T-helper 1 cell (primary cell): ENCODE measurements at places on chromosomes 3 and 15.

DNA sequence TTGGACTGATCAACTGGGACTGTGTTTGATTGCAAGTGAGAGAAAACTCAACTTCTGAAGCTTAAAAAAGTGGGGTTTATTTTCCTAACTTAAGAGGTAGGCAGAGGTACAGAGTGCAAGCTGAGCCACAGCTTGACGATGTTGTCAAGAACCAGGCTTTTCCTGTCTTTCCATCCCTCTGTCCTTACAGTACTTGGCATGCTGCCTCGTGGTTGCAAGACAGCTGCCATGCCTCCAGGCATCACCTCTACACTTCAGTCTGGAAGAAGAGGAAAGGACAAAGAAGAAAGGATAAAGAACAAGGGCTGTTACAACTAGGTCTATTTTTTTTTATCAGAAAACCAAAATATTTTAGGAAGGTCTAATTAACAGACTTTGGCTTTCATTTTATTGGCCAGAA lies 51.8 kb upstream of the GALNT15 start:
- no peak for DNase-seq

DNA sequence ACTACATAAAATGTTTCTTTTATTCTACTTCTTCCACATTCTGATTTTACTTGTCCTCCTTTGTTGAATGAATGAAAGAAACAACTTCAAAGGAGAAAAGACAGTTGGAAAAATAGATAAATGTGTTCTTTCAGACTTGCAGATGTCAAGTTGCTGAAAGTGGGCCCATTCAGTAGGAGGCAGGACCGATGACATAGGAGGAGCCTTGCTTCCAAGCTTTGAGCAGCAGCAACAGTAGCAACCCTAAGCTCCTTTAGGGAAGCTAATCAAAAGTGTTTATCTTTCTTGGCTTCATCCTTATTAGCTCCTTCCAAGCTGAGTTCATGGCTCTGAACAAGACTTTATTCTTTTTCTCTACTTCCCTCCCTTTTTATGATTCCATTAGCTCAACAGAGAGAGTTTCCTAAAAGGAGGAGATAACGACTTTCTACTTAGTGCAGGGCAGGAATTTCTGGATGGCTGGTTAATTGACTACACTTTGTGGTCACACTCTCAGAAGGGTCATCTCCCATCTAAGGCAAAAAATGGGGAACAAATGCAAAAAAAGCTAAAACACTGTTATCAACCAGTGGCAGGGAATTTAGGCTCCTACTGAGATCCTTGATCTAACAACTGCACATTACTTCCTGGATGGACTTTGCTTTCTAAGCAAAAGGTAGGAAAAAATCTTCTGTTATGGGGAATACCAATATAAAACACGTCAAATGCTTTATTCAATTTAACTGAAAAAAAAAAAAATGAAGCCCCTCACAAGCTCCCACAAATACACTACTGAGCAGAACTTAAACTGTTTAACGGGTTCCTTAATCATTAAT lies 4.8 kb downstream of the MORC1 start:
- no peak for DNase-seq

DNA sequence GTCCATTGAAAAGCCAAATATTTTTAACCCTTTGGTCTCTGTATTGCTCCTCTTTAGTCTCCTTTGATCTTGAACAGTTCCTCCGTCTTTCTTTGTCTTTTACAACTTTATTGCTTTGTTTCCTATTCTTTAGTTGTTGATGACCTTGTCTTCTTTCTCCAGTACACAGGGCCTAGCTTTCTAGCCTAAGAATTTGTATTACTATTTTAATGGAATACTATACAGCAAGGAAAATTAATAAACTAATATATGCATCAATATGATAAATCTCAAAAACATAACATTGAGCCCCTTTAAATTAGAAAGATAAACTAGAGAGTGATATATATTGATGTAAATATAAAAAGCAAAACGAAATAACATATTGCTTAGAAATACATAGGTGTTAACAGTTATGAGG lies 88.7 kb downstream of the NR1D2 start:
- DNase-seq = no peak

GRCh38 chr3:852033-852432 lies 240.8 kb upstream of the CNTN6 start:
- no peak for DNase-seq

GRCh38 chr3:167830007-167830406 lies 94.5 kb downstream of the SERPINI1 start:
- no peak for DNase-seq

DNA sequence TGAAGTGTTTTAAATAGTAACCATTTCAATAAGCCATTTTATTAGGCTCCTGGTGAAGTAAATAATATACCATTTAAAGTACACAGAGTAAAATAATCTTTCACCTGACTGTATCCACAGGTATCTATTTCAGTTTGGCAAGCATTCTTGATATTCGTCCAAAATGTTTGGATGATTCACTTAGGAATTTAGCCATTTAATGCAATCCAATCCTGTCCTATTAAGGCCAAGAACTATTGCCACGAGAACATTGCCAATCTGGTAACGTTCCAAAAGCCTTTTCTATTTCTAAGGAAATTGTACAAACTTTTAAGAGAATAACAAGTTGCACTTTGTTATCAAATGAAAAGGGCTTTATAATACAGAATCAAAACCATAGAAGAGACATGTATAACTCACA lies 209.8 kb upstream of the THRB start:
- DNase-seq = no peak

- DNase-seq = no peak
Observed at GRCh38 chr3:21789730-21790129, 38.7 kb upstream of the ZNF385D start.

GRCh38 chr3:103494011-103494410 lies 1059.2 kb downstream of the ZPLD1 start:
- DNase-seq = no peak

GRCh38 chr3:190001426-190001825 lies 119.3 kb downstream of the P3H2 start:
- no peak for DNase-seq

- DNase-seq = no peak
Observed at GRCh38 chr15:71443538-71443937, 328.3 kb downstream of the THSD4 start.

GRCh38 chr3:15743587-15744009 lies 54.2 kb downstream of the ANKRD28 start:
- DNase-seq = no peak

DNA sequence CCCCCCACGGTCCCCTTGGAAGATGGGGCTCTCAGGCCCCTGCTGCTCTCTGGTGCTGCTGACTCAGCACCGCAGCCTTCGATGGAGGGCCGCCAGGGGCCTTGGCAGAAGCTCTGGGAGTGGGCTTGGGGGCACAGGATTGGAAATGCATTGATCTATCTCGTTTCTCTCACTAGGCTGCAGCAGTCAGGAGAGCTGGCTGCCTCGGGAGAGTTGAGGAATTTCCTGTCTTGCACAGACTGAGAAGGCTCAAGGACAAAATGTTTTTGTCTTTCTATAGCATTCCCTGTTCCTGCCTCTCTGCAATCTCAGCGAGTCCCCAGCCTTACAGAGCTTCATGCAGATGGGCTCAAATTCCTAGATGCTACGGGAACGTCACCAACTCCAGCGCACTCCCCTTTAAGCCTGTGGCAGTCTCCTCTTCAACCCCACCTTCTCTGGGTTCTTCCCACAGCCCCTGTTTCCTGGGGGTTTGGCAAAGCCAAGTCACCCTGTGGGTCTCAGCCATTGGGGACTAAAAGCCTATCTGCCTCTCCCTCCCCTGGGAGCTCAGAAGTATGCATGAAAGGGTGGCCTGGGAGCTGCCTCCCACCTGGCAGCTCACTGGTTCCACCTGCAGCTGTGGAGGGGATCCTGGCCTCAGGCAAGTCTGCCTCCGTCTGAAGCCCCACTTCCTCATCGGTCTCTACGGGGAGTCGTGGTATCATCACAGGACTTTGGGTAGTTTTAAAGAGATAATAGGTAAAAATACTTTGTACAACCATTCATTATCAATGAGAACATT lies 127.4 kb upstream of the HACD2 start:
- DNase-seq = no peak

DNA sequence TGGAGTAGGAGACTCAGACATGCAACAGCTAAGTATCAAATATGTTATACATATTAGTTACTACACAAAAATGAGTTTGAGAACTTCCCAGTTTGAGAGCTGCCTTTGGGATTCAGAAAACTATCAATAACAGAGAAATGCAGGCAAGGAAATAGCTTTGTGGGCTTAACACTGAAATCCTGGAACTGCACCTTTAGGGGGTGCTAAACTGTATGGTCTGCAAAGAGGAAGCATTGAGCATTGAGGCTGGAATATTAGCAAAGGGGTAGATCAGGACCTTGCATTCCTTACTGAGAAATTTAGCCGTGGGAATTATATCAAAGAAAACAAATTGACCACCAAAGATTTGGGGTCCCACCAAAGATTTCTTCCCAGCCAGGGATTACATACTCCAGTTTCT lies 580.0 kb downstream of the ZNF385D start:
- DNase-seq = no peak

DNA sequence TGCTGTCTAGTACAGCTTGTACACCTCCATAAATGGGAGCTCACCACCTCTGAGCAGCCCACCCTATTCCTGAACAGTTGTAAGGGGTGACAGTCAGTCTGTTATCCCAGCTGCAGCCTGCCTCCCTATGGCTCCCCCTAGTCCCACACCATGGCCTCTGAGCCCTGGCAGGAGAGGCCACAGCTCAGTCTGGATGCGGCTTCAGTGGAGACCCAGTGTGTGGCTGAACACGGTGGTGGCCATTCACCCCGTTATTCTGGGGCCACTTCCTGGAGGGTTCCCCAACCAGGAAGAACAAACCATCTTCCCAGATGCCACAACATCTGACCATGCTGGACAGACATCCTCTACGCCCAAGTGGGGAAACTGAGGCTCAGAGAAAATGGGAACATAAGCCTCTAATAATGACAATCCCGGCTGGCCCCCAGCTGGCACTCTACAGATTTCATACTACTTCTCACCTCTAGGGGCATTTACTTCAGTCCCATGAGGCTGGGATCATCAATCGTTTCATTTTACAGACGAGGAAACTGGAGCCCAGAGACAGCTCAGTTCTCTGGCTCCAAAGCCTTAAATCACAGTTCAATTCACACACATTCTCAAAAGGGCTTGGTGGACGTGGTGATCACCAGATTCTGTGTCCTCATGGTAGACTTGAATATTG lies 9.2 kb upstream of the GRIP2 start:
- no peak for DNase-seq

DNA sequence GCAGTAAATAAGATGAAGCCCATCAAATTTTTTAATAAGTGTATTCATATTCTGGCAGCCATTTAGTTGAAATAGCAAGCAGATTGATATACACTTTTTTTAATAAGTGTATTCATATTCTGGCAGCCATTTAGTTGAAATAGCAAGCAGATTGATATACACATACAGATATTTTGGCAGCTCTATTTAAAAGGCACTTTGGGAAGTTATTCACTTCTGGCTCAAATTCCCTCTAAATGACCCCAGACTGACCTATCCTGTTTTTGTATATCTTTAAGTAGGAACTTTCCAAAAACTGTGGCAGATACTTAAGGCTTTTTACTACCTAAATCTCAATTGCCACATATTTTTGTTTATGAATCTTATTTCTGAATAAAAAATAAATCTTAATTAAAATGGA lies 122.3 kb downstream of the PLD1 start:
- DNase-seq = no peak

- DNase-seq = no peak
Observed at GRCh38 chr3:128605091-128606046, 45.2 kb downstream of the RPN1 start.

DNA sequence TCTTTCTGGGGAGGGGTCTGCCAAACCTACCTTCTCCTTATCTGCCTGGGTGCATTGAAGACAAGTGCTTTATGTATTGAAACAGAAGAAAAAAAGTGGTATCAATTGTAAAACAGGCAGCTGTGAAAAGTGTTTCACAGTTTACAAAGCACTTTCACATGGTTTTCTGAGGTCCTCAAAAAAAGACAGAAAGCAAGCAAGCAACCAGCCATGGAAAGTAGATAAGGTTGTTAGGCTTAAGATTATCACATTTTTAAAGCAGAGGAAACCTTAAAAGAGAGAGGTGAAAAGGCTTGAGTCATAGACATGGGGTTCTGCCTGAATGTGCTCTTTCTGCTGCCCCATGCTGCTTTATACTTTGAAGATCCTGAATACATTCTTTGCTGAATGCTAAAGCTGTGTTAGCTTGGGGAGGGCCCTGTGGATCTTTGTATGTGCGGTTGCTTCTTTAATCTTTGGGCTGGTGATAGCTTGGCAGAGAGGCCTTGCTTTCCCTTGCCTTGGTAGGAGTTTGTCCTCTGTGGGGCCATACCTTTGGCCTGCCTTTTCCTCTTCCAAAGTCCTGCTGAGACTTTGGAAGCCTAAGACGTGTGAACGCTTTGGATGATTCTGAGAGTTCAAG lies 2.6 kb downstream of the SMAD3 start:
- DNase-seq = no peak

DNA sequence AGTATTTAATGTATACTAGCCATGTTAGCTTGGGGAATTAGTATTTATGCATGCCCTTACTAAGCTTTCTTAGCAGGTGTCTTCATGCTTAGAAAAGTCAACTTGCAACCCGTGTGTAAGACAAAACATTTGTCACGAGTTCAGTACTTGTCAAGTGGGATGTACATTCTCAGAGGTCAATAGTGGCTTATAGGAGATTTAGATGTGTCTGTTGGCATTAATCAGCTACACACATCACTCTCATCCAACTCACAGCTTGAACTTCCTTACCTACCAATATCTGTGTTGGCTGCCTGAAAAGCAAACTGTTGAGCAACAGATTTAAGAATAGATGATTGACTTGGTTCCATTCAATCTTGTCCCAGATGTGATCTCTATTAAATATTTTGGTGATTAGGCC lies 109.5 kb downstream of the ROBO2 start:
- no peak for DNase-seq

DNA sequence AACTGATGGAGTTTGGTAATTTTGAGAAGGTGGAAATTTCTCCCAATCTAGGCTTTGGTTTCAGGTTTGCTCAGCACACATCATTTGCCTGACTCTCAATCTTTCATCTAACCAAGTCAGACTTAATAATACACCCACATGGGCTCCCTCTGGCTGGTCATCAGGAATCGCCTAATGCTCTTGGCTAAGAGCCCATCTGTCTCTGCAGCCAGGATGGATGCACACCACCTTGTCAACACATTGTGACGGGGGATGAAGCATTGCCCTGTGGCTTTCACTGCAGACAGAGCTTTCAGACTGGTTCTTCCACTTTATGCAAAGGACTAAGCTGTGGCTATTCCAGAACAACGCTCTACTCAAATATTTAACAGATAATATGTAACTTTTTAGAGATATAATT lies 3.0 kb upstream of the HDGFL3 start:
- no peak for DNase-seq

DNA sequence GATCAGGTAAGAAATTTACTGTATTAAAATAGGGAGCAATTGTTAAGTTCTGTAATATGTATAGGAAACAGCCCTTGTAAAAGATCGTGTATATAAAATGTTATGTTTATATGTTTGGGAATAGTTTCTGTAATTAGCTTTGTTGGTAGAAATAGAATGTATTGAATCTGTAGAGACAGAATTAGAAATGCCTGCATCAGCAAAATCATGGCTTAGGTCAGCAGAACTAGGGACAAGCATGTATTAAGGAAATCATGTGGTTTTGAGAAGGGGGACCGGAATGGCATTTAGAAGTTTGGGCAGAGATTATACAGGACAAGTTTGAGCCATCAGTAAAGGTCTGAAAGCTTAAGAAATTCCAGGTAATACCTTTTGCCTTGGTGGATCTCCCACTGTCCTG lies 177.9 kb downstream of the ERC2 start:
- no peak for DNase-seq

GRCh38 chr3:178271740-178272387 lies 264.4 kb upstream of the KCNMB2 start:
- DNase-seq = no peak

- no peak for DNase-seq
Observed at GRCh38 chr15:40846841-40847222, 3.0 kb downstream of the SPINT1 start.

- DNase-seq = peak; percentile 51
Observed at GRCh38 chr3:133490468-133491351, 82.8 kb upstream of the CDV3 start.
